Renal pelvis (tissue), 12 donors: ENCODE measurements at places on chromosomes 7 and 10.
A peak's percentile ranks its signal among the peaks of the same experiment; 100 is the strongest.

DNA sequence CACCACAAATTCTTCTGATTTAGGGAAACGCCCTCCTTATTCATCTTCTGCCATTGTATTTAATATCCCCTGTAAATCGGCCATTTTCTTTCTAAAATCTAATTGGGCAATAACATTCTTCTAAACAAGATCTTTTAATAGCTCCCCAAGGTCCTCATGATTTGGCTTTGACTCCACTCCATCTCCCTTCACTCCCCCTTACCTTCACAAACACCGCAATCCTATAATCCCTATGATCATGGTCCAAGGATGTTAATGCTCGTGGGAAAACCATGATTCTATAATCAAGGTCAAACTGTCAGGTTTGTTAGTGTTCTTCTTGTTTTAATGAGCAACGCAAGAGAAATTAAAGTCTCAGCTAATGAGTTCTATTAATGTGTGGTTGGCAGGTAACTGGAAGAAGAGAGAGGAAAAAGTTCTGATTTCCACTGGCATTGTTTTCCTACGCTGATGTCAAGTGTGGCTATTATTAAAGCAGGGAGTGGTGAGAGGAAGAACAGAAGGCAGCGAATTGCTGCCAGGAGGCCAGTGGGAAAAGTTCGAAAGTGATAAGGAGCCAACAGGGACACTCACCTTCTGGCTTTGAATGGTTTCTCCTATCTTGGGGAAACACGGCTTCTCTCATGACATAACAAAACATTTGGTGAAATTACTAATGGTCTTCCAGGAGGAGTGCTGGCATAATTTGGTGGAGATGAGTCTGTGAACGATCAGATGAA lies 28.1 kb downstream of the LRRC72 start:
- no peak for DNase-seq

- DNase-seq, result no peak
These were observed 66.4 kb upstream of the GDF10 start for GRCh38 chr10:47233631-47234030.

DNA sequence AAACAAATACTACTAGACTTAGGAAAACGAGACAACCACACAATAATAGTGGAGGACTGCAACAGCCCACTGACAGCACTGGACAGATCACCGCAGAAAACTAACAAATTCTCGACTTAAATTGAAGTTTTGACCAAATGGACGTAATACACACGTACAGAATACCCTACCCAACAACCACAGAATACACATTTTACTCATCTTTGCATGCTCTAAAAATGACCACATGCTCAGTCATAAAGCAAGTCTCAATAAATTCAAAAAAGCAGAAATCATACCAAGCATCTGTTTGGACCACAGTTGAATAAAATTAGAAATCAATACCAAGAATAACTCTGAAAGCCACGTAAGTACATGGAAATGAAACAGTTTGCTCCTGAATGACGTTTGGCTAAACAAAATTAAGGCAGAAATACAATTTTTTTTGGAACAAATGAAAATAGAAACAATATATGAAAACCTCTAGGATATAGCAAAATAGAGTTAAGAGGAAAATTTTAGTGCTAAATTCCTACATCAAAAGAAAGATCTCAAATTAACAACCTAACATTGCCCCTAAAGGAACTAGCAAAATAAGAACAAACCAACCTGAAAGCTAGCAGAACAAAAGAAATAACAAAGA lies 30.6 kb downstream of the MAPK8 start:
- DNase-seq, result no peak

- no peak for DNase-seq
These were observed 16.8 kb upstream of the DNAH11 start for GRCh38 chr7:21526007-21526406.

DNA sequence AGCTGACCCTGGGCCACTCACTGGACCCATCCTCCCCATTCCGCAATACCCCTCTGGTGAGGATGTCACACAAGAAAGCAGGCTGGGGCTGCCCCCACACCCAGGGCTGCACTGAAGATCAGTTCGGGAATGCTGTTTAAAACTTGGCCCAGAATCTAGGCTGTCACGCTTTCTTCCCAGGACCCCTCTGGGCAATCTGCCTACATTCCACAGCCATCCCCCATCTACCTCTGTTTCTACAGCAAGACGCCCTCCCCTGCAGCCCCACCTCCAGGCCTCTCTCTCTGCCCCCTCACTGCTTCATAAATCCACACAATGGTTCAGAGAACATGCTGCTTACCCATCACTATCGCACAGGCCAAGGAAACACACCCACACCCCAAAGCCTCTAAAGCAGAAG lies 36.1 kb downstream of the XPNPEP1 start:
- DNase-seq, result peak; percentile 69

GRCh38 chr10:124157271-124157681 lies 63.9 kb upstream of the CHST15 start:
- DNase-seq, result no peak

DNA sequence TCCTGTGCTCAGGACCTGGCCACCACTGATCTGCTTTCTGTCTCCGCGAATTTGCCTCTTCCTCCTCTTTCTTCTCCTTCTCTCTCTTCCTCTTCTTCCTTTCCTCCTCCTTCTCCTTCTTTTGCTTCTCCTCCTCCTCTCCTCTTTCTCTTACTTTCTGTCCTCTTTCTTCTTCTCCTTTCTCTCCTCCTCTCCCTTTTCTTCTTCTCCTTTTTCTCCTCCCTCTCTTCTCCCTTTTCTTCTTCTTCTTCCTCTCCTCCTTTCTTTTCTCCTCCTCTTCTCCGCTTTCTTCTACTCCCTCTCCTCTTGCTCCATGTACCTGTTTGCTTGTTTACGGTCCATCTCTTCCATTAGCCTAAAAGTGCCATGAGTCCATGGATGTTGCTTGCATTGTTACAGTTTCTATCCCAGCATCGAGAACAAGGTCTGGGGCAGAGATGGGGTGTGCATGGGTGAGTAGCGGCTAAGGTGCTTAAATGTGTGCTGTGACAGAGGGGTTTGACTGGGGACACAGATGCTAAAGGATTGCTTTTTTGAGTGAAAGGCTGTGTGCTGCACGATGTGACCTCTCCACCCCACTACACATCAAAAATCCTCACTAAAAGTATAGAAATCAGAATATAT lies 7.7 kb downstream of the SH2D4B start:
- DNase-seq, result no peak

DNA sequence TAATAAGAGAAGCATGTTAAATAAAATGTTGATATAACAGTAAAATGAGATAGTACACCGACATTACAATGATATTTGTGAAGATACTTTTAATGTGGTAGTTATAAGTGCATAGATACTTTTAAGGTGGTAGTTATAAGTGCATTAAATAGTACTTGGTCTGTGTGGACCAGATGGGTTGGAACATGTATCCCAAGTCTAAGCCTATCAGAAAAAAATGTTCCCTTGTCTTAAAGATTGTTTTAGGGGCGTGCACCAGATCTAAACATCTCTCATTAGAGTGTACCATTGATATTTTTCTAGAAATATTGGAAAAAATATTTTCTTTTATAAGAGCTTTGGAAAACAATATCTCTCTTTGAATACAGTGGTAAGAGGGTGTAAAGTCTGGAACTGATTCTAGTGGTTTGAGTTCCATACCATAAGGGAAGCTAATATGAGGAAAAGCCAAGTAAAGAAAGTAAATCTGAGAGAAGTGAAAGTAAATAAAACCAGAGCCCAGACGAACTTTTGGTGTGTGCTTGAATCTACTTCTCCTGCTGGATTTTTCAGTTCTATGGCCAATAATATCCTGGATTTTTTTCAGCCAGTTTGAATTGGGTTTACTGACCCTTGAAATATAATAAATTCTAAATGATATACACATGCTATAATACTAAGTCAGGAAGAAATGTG lies 175.3 kb downstream of the MBL2 start:
- DNase-seq, result no peak

DNA sequence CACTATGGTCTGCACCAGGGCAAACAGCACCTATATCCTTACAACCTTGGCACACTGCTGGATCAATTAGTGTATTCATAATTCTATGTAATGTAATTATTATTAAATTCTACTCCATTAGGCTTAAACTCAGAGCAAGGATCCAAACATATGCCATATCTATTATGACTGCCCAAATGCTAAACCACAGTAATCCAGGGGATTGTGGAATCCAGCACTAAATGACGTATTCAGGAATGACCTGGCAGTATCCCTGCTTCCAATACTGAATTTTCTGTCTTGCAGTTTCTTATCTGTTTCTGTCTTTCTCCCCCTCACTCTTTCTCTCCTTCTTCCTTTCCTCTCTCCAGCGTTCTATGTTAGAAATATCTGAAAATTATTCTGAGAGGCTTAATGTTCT lies 16.5 kb upstream of the UBE2D1 start:
- DNase-seq, result no peak

GRCh38 chr7:27762062-27762461 lies 22.1 kb downstream of the TAX1BP1 start:
- no peak for DNase-seq

GRCh38 chr10:101660256-101660655 lies 34.7 kb downstream of the FBXW4 start:
- DNase-seq, result peak; percentile 73

GRCh38 chr10:117927871-117928270 lies 118.9 kb downstream of the RAB11FIP2 start:
- DNase-seq, result no peak
